ENCODE measurements at places on chromosomes 7 and 10.
A peak's percentile ranks its signal among the peaks of the same experiment; 100 is the strongest.

GRCh38 chr7:142964502-142965246 lies 2.5 kb upstream of the KEL start:
- no peak for DNase-seq

DNA sequence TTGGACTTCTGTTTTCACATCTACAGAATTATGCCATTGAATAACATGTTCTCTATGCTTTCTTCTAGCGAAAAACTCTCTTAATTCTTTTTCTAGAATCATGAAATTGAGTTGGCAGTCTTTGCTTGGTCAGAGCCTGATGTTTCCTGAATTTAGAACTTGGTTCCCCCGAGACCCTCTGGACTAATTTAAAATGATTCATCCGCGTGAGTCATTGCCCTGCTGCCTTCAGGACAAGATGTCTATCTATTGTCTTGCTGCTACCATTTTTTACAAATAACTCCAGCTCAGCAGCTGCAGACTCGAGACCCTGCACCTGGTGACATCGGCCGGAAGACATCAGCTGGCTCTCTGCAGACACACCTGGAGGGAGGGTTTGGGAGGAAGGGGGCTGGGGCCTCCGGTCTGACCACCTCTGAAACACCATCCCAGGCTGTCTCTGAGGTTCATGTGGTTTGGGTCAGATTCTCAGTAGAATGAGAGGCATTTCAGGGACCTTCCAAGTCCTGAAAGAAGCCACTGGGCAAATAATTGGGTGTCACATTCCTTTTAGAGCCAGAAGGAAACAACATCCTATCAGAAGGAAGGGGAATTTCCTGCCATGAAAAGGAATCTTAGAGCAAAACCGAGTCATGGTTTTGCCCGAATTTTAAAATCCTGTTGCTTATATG lies 20.9 kb upstream of the KLF6 start:
- peak; percentile 88 for DNase-seq

GRCh38 chr10:120813085-120813484 lies 38.1 kb upstream of the WDR11 start:
- DNase-seq, result no peak

DNA sequence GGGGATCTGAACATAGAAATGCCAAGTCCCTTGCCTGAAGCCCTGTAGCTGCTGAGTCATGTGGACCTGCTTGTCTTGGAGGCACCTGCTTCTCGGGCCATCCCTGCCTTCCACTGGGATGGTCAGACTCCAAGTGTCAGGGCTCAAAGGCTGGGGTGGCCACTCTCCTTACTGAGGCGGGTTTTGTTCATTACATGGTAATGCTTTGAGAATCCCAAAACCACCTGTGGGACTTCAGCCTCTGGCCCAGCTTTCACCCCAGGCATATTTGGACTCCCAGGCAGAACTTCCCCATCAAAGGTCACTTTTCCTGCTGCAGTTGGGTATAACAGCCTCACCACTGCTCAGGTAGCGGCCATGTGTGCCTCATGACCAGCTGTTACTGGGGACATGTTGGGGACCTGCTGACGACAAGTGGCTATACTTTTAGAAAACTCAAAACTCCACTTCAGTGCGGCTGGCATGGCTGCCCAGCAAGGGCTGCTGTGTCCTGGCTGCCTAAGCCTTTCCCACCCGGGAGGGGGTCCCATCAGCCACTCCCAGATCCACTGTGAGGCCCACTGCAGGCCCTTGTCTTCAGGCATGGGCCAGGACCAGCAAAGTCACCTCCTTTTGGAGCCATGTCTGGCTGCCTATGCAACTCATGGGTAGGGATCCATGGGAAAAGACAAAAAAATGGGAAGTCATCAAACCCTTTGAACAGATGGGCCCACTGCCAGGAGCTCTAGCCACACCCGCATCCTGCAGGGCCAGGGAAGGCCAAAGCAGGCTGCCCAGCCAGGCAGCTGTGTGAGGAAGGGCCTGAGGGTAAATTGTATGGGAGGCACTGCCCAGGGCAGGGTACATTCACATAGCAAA lies 96.7 kb downstream of the ARHGAP22 start:
- no peak for DNase-seq

- no peak for DNase-seq
These were observed 208.1 kb downstream of the NEBL start for GRCh38 chr10:20688797-20689544.

DNA sequence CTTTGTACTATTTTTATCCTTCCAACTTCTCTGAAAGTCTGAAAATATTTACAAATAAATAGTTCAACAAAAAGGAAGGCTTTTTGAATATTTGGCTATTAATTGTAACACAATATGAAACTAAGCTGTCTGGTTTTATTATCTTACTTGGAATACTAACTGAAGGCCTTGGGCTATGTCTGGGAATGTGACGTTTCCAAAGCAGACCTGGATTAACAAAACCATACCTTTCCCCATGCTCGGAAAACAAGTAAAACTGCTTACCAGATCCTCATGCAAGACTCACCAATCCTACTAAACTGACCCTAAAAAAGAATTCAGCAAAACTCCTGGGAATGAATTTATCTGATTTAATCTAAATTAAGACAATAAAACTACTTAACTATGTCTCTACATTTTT lies 116.4 kb downstream of the ATE1 start:
- DNase-seq, result no peak

DNA sequence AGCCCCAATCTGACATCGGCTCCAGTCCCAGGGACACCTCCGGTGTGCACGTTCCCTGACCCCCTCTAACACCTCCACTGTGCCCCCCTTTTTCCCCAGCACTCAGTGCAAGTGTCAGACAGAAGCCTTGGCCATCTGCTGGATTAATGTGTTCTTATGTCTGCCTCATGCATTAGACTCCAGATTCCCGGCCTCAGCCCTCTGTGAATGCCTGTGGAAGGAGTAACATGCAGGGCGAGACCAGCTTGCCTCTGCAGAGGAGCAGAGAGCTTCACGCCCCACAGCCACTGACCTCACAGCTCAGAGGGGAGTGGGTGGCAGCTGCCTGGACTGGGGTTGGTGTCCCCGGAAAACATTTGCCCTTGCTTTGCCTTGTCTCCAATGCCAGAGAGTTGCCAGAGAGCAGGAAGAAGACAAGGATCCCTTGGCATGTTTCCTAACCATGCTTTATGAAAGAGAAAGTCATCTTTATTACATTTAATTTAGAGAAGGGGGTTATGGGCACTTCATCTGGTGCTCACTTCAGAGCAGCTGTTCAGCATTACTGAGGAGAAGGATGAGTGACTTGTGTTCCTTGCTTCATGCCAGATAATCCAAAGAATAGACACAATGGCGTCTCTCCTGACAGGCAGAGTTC lies 91.6 kb upstream of the CXCL12 start:
- DNase-seq, result peak; percentile 34

DNA sequence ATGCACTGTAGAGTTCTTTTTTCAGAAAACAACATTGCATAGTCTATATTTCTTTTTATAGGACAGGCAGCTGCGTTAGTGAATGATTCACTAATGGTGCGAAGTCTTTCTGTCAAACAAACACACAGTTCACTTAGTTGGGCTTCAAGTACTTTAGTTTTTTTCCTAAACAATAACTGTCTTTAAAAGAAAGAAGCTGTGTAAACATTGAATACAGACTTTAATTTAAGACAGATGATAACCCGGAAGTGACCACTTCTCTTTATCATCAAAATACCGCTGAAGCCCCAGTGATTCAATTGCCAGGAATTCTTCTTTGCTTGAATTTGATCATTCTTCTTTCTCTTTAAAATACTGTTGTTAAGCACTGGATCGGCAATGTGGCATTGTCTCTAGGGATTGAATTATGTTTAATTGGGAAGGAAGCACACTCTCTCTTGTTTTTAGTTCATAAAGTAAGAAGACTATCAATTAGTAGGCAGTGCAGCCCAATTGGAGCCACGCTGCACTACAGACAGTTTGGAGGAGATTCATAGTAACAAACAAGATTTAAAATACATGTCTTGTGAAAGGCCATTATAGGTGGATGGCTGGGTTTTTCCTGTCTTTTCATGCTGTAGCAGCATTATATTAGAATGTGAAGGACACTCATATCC lies 30.4 kb downstream of the CNTNAP2 start:
- peak; percentile 2 for DNase-seq

GRCh38 chr10:80108576-80109239 lies 23.8 kb upstream of the PLAC9 start:
- DNase-seq, result no peak

DNA sequence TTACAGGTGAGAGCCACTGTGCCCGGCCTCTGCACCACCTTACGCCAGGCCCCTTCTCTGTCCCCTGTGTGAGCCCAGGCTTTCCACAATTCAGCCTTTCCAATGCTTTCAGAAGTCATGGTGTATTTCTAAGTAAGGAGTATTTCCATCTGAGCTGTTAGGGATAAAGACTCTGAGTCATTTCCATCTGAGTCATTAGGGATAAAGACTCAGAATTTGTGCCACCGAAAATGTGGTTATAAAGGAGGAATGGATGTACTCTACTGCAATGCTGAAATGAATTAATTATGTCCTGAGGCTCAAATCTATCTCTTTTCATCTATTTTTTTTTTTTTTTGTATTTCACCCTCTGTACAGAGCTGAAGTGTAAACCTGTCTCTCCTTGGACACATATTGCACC lies 84.0 kb downstream of the GATA3 start:
- no peak for DNase-seq

DNA sequence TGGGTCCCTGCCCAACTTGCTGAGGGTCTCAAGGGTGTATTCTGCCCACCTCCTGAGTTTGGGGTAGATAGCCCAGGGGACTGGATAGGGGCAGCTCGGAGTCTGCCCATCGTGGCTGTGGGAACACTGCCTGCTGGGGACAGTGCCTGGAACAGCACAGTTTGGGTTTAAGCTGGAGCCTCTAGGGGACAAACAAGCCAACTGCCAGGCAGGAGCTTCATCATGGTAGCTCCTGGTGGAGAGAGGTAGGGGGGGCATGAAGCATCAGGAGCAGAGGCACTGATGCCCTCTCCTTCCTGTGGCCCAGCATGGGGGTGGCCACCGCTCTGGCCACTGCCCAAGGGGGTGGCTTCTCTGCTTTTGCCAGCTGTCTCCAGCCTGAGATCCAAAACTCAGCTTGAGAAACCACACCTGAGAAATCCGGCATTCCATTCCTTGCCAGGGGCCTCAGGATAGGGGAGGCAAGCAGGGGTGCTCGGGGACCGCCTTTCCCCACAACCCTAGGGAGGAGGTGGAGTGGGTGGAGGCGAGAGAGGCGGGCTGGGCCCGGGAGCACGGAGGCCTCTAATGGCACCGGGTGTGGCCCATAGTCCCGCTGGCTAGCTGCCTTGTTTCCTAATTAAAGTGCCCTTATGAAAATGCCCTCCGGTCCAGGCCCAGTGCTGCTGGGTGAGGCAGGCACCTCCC lies 47.6 kb downstream of the UNC5B start:
- DNase-seq, result peak; percentile 27

DNA sequence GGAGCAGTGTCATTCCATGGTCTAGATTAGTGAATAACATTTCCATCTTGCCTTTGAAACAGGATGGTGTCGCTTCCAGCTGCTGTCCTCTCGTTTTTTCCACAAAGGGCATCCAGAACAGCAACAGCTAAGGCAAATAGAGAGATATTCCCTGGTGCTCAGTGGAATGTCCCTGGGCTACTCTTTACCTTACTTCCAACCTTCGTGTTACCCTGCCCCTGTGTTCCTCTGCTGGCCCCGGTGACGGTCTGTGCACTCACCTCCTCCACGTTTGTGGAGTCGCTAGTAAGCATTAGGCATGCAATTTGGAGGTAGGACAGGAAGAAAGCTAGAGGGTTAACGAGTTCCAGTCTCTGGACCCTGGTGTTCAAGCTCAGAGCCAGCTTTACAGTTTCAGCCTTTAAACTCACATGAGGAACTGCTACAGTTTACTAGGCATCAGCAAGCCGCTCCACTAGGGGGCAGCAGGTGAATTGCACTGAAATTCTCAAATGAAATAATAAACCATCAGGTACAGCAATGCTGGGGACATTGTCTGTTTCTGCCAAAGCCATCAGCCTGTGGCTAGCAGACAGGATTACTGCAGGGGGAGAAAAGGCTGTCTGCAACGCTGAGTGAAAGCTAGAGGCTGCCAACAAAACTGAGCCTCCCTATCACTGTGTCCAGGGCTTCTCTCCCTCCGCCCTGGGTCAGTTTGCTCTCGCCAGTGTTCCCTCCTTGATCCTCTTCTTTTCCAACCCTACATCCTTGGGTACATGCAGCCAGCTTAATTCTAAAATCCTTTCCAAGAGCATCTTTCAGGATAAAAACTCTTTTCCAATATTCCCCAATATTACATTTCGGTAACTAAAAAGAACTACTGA lies 9.0 kb downstream of the MRPL32 start:
- DNase-seq, result peak; percentile 73

DNA sequence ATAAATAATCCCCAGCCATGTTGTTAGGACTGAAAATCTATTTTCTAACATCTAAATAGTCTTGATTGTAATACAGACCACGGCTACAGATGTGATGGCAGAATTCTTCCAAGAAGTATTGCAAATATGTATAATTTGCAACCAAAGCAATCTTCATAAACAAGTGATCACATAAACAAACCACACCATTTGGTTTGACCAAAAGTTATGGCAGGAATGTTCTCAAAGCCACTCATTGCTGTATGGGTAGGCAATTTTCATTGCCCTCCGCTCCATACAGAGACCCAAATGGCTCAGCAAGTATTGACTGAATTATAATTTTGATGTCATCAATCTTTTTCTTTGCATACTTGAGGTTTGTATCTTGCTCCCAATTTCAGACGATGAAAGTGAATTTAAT lies 19.0 kb upstream of the RHOBTB1 start:
- DNase-seq, result peak; percentile 93

- no peak for DNase-seq
These were observed 161.1 kb downstream of the PRKAG2 start for GRCh38 chr7:151715666-151716315.

DNA sequence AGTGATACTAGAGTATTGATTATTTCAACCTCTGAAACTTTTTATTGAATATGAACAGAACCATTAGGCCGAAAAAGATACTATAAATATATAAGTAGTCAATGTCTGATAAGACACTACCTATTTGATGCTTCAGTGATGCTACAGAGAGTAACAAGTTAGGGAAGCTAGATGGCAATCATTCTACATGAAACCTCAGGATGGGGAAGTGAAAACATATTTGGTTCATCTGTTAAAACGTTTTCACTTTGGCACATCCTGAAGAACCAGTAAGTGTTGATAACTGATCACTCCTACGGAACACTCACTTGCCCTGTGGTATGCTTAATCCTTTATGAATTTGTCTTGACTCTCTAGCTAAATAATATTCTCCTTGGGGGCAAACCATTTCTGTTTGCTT lies 1064.9 kb downstream of the NXPH1 start:
- no peak for DNase-seq

Measured in AG10803 (cell line).